ENCODE measurements at places on chromosomes 5 and 9.

- DNase-seq, result peak; percentile 18
These were observed 1.1 kb upstream of the NTRK2 start for GRCh38 chr9:84668196-84669012.

DNA sequence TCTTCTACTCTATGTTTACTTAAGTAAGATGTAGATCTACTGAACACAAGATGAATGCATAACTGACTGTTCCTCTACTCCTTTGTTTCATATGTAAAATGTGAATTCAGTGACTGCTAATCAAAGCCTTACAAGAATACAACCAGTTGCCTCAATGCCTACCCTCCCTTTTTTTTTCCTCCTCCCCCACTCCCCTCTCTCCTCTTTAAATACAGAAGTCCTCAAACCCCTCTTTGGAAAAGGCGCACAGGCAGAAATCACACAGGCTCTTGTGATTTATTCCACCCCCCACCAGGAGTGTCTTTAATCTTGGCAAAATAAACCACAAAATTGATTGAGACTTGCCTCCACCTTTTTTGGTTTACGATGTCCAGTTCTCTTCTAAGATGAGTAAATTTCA is 398.5 kb downstream of the DMAC1 start:
- DNase-seq, result no peak

GRCh38 chr9:114311571-114312512 is 11.1 kb upstream of the ORM1 start:
- no peak for DNase-seq

DNA sequence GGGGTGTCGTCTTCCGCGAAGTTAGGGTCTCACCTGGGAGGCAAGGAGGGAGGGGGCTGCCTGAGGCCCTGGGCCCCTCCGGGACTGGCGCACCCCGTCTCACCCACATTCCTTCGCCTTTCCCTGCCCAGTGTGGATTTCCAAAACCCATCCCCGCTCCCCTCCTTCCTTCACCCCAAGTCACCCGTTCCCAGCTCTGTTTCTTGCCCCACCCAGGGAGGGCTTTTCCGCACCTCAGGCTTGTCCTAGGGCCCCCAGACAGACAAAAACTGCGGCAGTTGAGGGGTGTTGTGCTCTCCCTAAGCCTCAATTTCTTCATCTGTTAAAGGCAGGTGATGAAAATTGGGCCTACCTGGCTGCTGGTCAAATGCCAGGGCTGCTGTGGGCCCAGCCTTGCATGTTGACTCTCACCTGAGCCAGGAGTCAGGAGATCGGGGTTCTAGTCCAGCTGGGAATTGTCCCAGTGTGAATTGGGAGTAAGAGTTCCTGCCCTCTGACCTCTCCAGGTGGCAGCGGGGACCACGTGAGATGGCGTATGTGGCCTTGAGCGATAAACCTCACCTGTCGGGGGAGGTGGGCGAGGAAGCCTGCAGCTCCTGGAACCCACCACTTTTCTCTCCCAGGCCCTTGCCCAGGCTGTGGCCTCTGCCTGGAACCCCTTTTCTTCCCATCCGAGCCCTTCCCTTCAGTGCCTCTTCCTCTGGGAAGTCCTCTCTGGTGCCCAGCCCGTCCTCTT is 143.4 kb upstream of the IER5L start:
- no peak for DNase-seq

DNA sequence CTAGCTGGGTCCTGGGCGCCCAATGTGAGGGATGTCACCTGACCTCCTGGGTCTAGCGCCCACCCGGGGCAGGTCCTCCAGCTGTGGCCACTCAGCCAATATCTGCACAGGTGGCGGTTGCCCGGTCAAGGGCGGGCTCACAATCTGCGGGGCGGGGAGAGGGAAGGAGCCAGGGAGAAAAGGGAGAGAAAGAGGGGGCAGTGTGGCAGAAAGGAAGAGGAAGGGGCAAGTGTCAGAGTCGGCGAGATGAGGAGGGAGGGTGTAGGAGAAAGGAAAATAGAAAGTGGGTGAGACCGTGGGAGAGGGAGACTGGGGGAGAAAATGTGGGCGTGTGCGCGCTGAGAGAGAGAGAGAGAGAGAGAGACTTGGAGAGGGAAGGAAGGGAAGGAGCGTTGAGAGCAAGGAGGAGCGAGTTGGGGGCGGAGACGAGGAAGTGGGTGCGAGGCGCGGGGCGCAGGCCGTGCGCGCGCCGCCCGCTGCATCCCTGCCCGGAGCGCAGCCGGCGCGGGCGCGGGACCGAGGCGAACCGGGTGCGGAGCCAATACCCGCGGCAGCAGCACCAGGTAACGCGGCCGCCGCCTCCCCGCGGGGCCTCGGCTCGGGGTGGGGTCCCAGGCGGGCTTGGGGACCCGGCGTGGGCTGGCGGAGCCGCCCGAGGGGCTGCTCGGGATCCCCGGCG is at the start of gene HRH2:
TSS of gene HRH2 (plus strand) at position 479 of the 679 bp plus-strand sequence. CDS start 25,163 bp downstream, outside the sequence.
- DNase-seq, result no peak

- DNase-seq, result no peak
These were observed 7.7 kb downstream of the ZCCHC7 start for GRCh38 chr9:37128051-37128450.

DNA sequence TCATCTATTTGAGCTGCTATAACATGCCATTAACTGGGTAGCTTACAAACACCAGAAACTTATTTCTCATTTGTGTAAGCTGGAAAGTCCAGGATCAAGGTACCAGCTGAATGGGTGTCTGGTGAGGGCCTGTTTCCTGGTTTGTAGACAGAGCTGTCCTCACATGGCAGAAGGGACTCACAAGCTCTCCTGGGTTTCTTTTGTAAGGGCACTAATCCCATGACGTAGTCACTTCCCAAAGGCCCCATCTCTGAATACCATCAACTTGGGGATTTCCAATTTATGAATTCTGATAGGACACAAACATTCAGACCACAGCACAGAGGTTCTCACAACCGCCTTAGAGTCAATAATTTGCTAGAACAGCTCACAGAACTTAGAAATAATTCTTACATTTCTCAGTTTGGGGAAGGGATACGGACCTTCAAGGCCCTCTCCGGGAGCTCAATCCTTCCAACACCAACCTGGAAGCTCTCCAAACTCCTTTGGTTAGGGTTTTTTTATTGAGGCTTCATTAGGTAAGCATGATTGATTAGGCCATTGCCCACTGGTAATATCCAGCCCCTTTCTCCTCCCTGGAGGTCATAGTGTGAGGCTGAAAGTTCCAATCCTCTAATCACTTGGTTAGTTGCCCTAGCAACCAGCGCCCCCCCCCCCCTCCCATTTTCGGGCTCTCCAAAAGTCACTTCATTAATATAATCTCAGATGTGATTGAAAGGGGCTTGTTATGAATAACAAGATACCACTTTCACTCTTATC is 7.6 kb upstream of the DNAJA1 start:
- no peak for DNase-seq

- DNase-seq, result no peak
These were observed 1.3 kb upstream of the REEP5 start for GRCh38 chr5:112923148-112923917.

DNA sequence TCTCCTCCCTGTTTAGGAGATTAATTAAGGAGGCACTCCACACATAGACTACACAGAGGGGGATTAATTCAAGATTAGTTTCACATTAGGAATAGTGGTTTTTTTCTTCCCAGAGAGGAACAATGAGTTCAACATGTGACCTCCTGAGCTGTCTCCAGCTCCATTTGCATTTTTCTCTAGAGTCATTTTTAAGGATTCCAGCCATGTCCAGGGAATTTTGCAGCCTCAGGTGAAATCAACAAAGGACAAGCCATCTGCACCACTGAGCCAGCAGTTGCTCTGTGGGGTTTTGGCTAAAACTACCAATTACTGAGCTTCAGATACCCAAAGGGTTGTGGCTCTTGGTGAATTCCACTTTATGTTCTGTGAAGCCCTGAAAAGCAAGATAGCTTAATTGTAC is 258.5 kb upstream of the PPP1R2B start:
- DNase-seq, result no peak

DNA sequence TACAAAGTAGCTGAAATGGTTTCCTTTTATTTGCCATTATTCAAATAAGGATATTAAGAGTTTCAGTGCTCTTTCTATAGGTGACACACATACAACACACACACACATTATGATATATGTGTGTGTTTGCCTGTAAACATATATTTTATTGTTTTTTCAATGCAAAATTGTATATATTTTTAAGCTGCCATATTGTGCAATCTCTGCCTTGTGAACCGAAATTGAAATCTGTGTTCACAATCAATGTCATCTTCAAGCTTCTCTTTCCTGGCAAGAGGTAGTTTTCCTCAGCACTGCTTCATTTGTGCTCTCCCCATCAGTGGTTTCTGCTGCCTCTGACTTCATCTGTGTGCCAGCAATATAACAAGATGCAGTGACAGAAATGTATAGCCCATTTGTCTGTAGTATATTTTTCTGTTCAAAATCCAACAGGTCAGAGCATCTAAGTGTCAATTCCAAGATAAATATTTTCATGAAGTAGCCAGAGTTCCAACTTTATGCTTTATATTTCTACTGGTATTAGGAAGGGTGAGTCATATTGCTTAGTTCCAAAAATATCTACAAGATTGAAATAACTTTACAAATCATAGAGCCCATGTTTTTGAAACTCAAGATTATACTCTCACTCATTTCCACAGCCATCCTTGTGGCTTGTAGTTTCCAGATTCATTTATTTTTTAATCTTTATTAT is 1704.8 kb upstream of the CDH9 start:
- no peak for DNase-seq

GRCh38 chr9:88829276-88829675 is 162.0 kb upstream of the S1PR3 start:
- no peak for DNase-seq

DNA sequence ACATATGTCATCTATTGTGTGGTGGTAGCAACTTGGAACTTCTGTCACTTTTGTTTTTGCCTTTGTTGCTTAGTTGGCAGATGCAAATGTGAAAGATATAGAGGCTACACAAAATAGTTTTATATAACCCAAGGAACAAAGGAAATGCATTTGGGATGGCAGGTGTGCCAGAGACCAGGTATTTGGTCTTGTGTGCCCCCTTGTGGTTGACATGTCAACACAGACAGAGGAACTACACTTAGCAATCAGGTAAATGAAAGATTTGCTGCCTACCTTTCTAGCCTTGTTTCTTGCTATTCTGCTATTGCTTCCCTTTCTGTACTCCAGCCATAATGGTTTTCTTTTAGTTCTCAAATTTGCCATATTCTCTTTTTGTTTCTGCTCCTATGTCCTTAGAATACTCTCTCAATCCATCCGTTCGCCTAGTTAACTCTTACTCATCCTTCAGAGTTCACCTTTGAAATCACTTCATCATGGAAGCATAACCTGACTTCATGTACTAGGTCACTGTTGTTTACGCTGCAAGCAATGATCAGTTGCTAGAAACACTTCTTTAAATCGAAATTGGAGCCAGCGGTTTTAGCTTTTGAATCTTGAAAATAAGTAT is 119.5 kb downstream of the TRPM3 start:
- no peak for DNase-seq

GRCh38 chr5:32536246-32536645 is 49.1 kb upstream of the SUB1 start:
- DNase-seq, result no peak

GRCh38 chr5:58262226-58262625 is 197.7 kb downstream of the PLK2 start:
- DNase-seq, result no peak

DNA sequence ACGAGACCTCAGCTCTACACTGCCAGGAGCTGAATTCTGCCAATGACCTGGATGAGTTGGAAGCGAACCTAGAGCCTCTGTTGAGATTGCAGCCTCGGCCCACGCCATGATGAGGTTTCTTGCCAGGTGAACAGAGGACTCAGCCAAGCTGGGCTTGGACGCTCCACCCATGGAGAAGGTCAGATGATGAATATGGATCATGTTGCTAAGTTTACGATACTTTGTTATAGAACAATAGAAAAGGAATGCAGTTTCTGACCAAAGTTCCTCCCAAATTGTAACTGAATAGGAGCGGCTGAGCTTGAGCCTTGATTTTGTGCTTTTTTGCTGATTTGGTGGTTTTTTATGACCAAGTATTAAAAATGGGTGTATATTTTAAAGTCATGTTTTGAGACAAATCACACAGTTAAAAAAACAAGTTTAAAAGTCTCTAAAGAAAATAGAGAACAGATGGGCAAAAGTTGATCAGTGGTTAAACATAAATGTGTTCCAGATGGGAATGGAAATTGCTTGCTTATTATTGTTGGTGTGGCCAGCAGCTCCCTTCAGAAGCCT is 32.9 kb downstream of the ROPN1L start:
- peak; percentile 32 for DNase-seq

DNA sequence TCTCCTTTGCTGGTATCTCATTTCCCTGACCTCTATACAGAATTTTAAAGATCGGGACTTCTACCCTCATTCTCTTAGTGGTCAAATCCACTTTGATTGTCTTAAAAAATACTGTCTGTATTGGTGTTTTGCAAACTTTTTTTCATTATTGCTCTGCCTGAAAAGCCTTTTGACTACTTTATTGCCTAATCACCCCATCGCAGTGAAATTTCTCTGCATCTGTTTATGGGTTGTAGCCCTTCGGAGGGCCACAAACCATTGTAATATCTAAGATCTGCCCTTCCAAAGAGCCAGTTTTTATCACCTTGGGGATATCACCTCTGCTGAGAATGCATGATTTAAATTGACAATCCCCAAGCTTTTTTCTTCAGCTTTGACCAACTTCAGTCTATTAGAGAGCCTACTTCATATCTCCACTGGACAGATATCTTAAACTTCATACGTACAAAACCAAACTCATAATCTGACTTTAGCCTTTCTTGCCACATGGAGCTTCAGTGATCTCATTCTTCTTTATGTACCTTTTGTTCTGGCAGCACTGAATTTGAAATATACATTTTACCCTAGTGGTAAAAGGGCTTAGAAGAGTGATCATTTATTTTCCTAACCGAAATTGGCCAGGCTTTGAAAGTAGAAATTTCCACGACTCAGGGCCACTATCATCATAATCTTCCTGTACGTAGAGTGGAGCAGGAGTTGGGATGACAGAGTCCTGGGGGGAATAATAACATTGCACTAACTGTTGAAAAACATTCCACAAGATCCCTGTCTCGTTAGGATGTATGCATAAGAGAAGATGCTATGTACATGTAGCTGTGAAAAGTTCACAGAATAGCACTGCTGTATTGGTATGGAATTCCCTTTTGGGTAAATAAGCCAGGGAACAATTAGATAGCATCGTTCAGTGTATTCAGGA is 21.4 kb downstream of the KIF2A start:
- DNase-seq, result no peak

GRCh38 chr5:6767481-6768063 is 54.3 kb downstream of the TENT4A start:
- DNase-seq, result no peak

GRCh38 chr5:176578391-176578808 is 29.3 kb downstream of the CDHR2 start:
- DNase-seq, result no peak

- DNase-seq, result no peak
These were observed 142.3 kb upstream of the TLX3 start for GRCh38 chr5:171166766-171167165.

GRCh38 chr5:161190778-161191177 is 338.8 kb upstream of the ATP10B start:
- no peak for DNase-seq

All from NCI-H1694 treated with DMSO at 0.1 percent for 48 hours (cell line).